ENCODE measurements at places on chromosomes 3 and 15. TPM values are rescaled to one million over a fixed set of nuclear protein-coding genes. Genes with fewer than 3 reads are reported as not detected.

GRAMD2A gene
- 4.4 TPM for total RNA-seq

BLM gene
- total RNA-seq: 4.3 TPM

GABRR3 gene
- not detected for total RNA-seq

RPL39L gene
- 16.8 TPM for total RNA-seq

NFKBIZ gene
- 182 TPM for total RNA-seq

THPO gene
- 1.8 TPM for total RNA-seq

ALDH1A3 gene
- 20.5 TPM for total RNA-seq

SAMMSON gene
- total RNA-seq: not detected

GRCh38 chr3:44289882-44290462, 48.3 kb downstream of the TOPAZ1 start:
- peak; percentile 3 for DNase-seq

DNA sequence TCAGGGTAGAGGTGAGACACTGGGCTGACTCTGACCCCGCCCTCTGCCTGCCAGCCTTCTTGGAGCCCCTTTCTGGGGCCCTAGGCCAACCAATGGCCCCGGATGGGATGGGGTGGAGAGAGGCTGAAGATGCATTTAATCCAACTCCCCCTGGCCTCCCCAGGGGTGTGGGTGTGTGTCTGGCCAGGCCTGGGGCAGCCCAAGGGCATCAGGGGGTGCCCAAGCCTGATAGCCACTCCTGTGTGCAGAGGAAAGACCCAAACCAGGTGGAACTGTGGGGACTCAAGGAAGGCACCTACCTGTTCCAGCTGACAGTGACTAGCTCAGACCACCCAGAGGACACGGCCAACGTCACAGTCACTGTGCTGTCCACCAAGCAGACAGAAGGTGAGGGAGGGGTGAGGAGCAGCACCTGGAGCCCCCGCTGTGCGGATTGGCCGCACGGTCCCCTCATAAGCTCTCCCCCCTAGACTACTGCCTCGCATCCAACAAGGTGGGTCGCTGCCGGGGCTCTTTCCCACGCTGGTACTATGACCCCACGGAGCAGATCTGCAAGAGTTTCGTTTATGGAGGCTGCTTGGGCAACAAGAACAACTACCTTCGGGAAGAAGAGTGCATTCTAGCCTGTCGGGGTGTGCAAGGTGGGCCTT, 9.5 kb downstream of the SPINT1 start:
- no peak for DNase-seq

DNA sequence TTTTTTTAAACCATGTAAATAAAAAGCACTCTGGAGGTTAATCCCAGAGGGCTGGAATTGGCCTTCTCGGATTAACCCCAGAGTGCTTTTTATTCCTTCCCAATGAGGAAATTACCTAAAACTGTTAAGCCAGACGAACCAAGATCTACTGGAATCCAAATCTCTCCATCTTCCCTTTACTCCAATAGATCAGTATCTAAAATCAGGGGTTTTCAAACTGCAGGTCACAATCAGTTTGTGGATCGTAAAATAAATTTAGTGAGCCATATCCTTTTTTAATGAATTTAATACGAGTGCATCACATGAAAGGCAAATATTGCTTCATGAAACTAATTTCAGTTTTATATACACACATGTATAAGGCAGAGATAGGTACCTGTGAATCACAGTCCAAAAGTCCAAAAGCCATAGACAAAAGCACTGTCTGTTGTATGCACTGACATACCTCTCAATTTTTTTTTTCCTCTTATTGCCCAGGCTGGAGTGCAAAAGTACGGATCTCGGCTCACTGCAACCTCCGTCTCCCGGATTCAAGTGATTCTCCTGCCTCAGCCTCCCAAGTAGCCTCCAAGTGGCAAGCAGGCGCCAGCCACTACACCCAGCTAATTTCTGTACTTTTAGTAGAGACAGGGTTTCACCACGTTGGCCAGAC, 61.3 kb downstream of the TBL1XR1 start:
- peak; percentile 51 for DNase-seq

GRCh38 chr15:100008258-100008657, 275.0 kb upstream of the LYSMD4 start:
- DNase-seq: no peak

DNA sequence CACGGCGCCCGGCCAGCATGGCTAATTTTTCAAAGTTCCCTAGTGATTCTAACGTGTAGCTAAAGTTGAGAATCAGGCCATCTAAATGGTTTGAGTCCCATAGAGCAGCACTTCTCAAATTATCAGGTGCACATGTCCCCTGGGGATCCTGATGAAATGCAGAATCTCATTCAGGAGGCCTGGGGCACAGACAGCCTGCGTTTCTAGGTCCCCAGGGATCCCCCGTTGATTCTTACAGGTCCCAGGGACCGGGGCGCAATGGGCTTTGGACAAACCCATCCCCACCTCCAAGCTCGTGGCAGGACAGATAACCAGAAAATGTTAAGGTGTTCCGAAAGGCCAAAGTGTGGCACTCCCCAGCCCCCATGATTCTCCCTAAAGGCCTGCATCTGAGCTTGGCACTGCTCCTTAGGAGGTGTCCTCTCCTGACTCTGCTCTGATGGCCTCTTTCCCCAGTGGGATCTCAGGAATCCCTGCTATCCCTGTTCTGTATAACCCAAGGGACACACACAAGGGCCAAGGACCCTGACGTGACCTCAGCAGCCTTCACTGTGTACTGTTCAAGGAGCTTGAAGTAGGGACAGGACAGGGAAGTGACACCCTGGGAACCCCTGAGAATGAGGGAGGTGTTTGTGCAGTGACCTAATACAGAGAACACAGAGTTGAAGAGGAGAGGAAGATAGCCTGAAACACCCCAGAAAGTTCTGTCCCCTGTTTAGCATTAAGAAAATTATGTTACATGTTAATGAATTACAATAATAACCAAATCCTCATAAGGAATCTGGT, 8.0 kb downstream of the LRRK1 start:
- no peak for DNase-seq

DNA sequence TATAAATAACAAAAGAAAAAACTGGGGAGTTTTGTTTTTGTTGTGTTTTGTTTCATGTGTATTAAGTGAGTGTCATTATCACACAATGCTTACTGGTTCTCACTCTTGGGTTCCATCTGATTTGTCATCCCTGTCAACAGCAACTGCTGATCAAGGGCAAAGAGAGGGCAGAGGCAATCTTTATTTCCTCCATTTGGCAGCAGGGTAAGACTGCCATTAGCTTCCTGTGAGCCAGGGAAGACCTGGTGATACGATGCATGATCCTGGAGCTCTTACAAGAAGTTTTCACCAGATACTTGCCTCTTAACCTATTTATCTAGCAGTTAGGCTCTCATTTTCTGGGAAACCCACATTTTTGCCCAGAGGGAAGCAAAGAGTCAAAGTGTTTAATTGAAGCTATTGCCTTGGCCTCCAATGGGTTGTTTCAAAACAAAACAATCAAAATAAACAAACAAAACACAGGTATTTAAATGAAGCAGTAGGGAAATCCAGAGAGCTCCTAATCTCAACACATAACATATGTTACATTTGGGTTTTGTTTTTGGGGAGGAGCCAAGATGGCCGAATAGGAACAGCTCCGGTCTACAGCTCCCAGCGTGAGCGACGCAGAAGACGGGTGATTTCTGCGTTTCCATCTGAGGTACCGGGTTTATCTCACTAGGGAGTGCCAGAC, 529.8 kb downstream of the MAGI1 start:
- no peak for DNase-seq

DNA sequence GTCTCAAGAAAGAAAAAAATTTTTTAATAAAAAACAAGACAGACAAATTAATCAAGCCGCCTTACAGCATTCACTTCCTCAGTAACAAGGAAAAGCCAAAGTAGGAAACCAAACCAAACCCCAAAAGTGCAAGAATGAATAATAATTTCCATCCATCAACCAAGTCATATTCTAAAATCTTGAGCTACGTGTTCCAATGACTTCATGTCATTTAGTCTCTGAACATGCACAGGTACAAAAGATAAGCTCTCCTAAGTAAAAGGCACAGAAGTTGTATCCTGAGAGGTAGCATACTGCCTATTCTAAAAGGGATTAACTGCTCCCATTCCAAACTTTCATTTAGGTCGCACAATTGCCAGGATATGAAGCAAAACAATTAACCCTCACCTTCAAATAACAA, 29.7 kb downstream of the SLC4A7 start:
- DNase-seq: no peak

GRCh38 chr3:30894521-30895251, at the start of gene GADL1:
GADL1 (minus strand) TSS chr3:30894661; CDS start chr3:30894614, 47 bp downstream.
- peak; percentile 60 for DNase-seq

DNA sequence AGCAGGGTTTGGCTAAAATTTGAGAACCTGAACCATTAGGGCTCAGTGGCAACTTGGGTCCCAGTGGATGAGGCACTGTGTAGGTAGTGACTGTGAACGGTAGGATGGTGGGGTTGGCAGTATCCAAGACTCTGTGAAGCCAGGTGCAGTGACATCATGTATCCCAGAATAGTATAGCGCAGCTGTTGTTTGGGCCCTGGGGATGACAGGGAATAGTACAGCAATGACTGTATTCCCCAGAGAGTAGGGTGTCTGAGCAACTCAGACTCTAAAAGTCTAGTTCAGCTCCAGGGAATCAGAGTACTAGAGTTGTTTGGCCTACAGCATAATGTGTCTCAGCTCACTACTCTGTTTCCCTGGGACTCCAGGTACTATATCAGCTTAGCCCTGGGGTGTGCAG, 20.7 kb upstream of the PPP2R3A start:
- no peak for DNase-seq

DNA sequence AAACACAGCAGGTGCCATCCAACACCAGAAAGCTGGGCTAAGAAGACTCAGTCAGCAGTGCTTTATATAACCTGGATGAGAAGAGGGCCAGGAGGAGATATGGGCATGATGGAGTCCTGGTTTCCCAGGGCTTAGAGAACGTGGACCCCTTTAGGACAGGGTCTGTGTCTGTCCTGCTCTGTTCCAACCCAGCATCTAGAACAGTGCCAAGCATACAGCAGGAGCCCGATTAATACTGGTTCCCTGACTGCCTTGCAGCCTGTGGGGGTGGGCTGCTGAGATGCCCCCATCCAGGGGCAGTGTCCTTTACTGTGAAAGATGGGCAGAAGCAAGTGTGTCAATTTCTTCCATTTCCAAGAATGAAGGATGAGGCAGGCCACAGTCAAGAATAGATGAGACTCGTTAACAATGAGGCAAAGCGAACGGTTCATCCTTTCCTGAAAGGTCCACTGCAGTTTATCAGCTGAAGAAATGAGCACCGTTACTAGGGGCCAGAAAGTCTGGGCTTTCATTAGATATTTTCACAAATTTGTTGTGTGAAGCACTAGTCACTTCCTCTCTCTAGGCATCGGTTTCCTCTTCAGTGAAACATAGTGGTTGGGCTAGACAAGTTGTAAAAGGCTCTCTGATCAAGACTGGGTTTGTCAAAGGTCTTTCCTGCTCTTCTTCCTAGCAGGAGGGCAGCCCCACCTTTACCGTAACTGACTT, 72.0 kb upstream of the HERC1 start:
- no peak for DNase-seq

DNA sequence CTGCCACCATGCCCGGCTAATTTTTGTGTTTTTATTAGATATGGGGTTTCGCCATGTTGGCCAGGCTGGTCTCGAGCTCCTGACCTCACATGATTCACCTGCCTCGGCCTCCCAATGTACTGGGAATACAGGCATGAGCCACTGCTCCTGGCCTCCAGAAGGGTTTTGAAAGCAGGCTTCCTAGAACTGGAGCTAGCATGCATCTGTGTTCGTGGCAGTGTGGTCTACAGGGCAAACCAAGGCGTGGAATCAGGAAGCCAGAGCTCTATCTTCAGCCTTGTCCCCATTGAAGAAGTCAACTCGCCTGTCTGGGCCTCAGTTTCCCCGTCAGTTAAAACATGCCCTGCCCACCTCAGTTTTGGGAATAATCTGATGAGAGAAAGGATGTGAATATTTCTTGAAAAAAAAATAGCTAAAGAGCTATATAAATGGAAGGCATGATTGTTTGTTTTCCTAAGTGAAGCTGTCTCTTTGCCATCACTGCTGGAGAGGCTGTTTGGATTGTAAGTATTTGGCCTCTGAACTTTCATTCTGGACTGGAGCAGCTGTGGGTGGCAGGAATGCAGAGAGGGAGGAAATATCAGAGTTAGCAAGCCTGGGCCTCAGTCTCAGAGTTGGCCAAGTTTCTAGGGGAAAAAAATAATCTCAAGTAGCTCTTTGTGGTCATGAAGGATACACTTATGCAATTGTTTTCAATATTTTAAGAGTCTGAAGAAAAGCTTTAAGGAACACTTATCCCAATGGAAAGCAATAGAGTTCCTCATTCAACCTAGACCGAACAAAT, 36.5 kb upstream of the UACA start:
- peak; percentile 49 for DNase-seq

- peak; percentile 67 for DNase-seq
Measured at GRCh38 chr3:69784954-69785514, 45.8 kb downstream of the MITF start.

- peak; percentile 2 for DNase-seq
Measured at GRCh38 chr3:14121859-14122258, 2.8 kb downstream of the CHCHD4 start.

DNA sequence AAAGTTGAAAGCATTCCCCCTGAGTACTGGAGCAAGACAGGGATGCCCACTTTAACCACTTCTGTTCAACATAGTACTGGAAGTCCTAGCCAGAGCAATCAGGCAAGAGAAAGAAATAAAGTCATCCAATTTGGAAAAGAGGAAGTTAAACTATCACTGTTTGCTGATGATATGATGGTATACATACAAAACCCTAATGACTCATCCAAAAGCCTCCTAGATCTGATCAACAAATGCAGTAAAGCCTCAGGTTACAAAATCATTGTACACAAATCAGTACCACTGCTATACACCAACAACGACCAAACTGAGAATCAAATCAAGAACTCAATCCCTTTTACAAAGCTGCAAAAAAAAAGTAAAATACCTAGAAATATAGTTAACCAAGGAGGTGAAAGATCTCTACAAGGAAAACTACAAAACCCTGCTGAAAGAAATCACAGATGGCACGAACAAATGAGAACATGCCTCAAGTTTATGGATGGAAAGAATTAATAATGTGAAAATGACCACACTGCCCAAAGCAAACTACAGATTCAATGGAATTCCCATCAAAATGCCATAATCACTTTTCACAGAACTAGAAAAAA, 40.3 kb downstream of the RPL39L start:
- no peak for DNase-seq

GRCh38 chr3:196633555-196634151, 5.8 kb upstream of the NRROS start:
- no peak for DNase-seq

DNA sequence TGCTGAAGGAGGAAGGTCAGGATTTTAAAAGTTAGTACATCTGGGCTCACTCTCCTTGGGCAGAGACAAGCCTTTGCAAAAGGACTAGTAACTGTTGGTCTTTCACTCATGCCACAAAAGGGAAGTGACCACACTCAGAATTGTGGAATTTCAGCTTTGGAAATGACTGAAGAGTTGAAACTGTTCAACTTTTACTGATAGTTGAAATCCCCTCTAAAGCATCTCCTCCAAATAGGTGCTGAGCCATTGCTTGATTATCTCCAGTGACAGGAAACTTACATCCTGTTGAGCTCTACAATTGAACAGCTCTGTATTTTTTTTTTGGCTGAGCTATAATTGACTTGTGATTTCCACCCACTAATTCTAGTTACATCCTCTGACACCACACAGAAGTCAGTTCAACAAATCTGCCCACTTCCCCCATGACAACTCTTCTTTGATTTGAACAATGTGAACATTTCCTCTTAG, 254.8 kb upstream of the TPRG1 start:
- no peak for DNase-seq

- no peak for DNase-seq
Measured at GRCh38 chr15:93070132-93070531, 18.9 kb downstream of the RGMA start.

- no peak for DNase-seq
Measured at GRCh38 chr3:39414421-39414907, 7.9 kb downstream of the RPSA start.
